ENCODE measurements at places on chromosomes 1 and 21.

- no peak for DNase-seq
Observed at GRCh38 chr1:93617670-93618499, 63.8 kb downstream of the BCAR3 start.

- DNase-seq, result peak; percentile 8
Observed at GRCh38 chr1:234778221-234779159, 168.5 kb upstream of the IRF2BP2 start.

GRCh38 chr1:230011333-230012092, 55.5 kb upstream of the GALNT2 start:
- no peak for DNase-seq

GRCh38 chr1:31183927-31184554, 55.6 kb downstream of the NKAIN1 start:
- DNase-seq, result peak; percentile 55

DNA sequence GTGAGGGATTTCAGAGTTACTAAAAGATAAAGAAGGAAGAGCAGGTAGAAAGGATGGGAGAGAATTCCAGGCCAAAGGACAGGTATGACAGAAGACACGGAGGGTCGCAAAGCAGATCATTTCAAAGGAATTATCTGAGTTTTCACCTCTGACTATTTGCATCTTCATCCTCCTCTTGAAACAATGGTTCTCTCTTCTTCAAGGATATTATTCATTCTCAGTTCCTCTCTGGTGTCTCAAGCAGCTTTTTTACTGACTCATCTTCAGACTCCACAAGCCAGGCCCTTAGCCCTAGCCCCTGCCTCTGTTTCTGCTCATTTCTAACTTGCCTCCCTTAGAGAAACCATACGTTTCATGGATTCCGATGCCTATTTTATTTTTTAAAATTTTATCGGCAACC, 15.0 kb downstream of the DDX59 start:
- DNase-seq, result peak; percentile 62

DNA sequence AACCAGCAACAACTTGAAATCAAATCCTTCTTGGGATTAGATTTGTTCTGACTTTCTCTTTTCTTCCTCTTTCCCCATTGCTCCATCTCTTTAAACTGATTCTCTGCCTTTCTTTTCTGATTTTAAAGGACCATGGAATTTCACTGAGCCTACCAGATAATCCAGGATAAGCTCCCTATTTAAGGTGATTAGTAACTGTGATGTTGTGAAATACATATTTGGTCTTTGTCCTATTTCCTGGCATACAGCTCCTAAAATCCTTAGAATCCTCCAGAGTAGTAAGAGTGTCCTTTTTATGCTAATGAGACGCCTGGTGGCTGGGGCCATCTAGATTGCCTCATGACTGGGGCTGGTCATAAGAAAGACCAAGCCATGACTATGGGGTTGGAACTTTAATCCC, 236.9 kb downstream of the USP25 start:
- DNase-seq, result no peak

DNA sequence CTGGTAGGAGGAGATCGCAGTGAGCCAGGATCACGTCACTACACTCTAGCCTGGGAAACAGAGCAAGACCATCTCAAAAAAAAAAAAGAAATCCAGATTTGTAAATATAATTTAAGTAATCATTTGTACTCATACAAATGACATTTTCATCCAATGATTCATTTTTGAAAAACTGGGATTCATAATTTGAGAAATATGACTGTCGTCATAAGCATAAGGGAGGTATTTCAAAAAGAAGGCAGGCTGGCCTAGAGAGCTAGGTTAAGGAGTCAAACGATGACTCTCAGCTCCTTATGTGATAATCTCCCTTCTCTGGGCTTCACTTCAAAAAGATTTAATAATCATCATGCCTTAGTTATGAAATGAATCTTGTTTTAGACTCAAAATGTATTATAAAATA, 2.3 kb downstream of the GART start:
- DNase-seq, result peak; percentile 15

- no peak for DNase-seq
Observed at GRCh38 chr1:205914155-205914507, 29.1 kb downstream of the SLC26A9 start.

DNA sequence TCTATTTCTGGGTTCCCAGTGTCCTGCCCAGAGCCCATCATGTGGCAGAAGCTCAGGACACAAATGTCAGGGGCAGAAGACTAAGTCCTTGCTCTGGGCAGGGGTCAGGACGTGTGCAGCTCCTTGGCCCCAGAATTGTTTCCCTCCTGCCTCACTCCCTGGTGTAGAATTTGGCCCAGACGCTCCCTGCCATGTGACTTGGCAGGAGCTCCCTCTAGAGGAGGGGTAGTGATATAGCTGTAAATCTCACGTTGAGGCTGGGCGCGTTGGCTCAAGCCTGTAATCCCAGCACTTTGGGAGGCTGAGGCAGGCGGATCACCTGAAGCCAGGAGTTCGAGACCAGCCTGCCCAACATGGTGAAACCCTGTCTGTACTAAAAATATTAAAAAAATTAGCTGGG, 91.2 kb downstream of the UBIAD1 start:
- peak; percentile 27 for DNase-seq

DNA sequence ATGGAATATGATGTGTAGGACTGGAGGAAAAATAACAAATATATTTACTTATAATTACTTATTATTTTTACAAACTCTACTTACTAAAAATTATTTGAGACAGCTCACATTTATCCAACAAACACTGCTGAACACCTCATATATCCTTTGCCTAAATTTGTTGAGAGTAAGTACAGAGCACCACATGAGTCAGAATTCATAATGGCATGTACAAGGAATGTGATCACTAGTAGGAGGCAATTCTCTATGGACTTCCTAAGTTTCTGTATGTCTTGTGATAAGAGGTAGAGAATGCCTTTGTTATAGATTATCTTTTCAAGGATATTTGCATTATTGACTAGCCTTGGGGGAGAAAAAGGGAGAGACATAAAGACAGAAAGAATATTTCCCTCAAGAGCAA, 8.2 kb upstream of the ST6GALNAC3 start:
- DNase-seq, result peak; percentile 36

GRCh38 chr1:45097079-45097478, 85.0 kb downstream of the UROD start:
- no peak for DNase-seq

GRCh38 chr1:209190591-209191261, 392.8 kb upstream of the CAMK1G start:
- DNase-seq, result peak; percentile 65

DNA sequence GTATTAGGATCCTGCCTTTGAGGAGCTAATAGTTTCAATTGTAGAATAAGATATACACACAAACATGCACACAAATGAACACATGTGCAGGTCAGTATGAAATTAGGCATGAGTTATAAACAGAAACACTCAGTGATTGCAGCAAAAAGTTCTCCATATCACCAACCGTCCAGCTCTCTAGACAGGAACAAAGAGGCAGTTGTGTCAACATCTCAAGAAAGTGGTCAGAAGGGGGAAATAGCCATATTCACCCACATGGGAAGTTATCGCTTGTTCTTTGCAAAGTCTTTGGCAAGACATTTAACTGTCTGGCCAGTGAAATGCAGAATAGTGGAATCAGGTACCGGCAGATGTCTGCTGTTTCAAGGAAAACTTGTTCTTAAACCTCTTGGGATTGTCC, 29.4 kb upstream of the PIGC start:
- DNase-seq, result no peak

GRCh38 chr1:6622396-6623152, 2.1 kb upstream of the THAP3 start:
- DNase-seq, result no peak

DNA sequence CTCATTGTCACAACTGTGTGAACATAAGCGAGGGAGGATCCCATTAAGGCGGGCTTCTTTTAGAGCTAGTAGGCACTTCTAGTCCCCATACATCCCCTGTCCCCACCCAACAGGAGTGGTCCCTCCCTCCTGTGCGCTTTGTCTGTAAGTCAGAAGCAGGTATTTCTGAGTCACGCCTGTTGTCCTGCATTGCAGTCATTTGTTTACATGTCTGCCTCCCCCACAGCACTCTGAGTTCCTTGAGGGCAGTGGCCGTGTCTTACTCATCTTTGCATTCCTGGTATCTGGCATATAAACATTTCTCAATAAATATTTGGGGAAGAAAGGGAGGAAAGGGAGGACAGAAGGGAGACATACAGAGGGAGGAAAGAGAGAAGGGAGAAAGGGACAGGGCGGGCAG, 40.3 kb downstream of the PLEKHA6 start:
- DNase-seq, result peak; percentile 98

DNA sequence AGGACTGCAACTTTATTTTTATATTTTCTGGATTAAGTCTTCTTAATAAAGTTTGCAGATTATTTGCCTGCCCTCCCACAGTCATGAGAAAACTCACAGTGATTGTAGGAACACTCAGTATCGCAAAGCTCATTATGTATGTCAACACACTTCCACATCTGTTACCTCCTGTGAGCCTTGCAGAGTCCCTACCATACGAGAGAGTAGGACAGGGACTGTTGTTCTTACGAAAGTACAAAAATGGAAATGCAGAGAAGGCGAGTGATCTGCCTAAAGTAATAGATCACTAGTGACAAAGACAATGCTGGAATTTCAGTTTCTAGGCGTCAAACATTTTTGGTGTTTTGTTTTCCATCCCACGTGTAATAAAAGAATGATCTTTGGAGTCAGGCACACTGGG, 131.7 kb downstream of the SYT2 start:
- DNase-seq, result no peak

DNA sequence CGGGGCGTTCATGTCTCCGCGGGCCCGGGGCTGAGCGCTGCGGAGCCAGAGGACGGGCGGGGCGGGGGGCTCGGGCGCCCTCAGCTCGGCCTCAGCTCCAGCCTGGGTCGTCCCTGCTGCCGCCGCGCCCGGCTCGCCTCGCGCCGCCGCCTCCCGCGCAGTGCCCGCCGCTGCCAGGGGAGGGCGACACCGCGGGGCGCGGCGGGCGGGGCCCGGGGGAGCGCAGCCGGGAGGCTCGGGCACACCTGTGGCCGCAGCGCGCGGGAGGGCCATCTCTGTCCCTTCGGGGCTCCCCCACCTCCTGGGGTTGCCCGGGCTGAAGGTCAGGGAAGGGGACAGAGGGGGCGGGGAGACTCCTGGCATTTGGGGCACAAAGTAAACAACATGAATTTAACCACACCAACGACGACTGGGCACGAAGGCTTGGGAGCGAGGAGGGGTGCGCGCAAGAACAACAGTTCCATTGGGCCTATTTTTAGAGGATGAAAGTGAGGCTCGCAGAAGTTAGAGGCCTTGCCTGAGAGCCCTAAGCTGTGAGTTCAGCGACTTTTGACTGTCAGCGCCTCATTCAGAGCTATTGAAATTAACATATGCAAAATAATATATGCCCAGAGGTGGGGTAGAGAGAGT, at the start of gene FAM131C:
Gene FAM131C, minus strand, starts transcription at position 162 of the 630 bp plus-strand sequence. CDS start 209 bp downstream, outside the sequence.
- DNase-seq, result peak; percentile 37

DNA sequence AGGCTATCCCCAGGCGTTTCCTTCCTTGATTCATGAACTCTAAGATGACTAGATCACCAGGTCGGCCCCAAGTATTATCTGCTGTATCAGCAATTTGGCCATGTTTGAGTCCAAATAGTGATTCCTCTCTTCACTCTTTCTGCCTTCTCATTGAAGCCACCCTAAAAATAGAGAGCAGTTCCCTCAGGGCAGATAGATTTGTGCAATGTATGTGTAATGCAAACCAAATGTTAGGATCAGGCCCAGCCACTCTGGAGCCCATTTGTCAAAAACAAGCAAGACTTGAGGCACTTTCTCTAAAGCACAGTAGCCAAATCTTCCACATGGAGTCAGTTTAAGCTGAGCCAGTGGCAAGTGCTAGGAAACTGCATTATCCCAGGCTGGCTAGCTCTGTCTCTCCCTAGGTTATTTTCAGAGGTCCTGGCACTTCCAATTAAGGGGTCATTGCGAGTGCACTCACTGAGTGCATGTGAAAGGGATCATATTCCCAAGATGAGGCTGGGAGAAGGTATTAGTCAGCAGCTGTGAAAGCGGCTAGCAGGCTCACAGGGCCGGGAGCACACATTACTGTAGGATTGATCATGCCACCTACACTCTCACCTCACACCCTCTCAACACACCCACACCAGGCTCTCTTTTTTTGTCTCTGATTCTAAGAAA, 97.9 kb upstream of the RAB3GAP2 start:
- peak; percentile 98 for DNase-seq

DNA sequence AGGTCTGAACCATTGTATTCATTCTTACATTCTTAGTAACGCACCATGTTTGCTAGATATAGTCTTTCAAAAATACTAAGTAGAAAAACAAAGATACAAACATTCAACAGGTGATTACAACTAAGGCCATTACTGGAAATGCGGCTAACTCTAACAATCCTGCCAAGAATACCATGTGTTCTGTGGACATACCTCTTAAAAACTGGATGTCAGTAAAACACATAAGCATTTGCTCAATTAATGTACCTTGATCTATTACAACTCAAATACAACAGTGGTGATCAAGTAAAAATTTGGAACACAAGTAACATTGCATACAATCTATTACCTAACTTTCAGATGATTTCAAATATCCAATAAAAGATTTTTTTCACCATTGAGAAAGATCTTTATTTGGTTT, 15.4 kb downstream of the ANGPTL3 start:
- DNase-seq, result no peak

DNA sequence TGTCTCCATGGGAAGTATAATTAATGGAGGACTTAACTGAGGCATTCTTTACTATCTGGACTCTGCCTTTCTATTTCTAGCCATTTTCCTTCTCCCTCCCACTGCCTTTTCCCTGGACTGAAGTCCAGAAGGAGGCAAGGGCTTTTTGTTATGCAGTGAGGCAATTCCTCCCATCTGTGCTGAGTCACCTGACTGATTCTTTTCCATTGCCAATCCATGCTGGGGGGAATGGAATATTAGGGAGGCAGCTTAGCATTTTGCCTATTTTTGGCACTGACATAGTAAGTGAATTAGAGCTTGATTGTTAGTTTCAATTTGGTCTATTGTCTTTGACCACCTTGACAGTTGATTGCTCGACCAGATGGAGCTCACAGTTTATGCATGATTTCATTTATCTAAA, 1000.6 kb upstream of the PRMT6 start:
- DNase-seq, result no peak

DNA sequence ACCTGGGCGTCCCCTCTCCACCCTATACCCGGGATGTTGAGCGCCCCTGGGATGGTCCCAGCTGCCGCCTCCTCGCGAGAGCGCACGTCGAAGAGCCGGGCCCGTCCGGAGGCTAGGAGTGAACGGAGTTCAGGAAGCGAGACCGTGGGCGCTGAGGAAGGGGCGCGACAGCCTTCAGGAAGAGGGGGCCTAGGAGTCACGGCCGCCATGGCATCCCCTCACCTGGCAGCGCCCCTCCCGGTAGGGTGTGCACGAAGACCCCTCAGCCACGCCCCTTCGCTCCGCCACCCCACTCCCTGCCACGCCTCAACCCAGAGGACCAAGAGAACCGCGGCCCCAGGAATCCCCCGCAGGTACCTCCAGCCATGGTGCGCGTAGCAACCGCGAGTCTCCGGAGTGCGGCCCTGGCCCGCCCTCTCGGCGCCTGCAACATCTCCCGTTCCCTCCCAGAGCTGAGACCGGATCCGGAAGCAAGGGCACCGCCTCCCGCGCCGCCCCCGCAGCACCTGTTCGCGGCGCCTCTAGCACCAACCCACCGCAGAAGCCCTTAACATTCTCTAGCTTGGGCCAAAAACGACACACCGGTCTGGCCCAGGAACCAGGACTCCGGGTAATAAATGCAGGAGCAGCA, at the start of gene TSTD1:
Gene TSTD1, minus strand, starts transcription at position 442 of the 631 bp plus-strand sequence. Its CDS starts 75 bp downstream, at position 367.
- DNase-seq, result peak; percentile 79

GRCh38 chr1:208048904-208049303, 138.0 kb upstream of the CD34 start:
- peak; percentile 93 for DNase-seq
